AG04450 (cell line): ENCODE measurements at places on chromosomes 12 and 14. TPM values are rescaled to one million over a fixed set of nuclear protein-coding genes. Genes with fewer than 3 reads are reported as not detected.

GRCh38 chr12:27906127-27906500 is 66.4 kb downstream of the PTHLH start:
- DNase-seq: no peak

DNA sequence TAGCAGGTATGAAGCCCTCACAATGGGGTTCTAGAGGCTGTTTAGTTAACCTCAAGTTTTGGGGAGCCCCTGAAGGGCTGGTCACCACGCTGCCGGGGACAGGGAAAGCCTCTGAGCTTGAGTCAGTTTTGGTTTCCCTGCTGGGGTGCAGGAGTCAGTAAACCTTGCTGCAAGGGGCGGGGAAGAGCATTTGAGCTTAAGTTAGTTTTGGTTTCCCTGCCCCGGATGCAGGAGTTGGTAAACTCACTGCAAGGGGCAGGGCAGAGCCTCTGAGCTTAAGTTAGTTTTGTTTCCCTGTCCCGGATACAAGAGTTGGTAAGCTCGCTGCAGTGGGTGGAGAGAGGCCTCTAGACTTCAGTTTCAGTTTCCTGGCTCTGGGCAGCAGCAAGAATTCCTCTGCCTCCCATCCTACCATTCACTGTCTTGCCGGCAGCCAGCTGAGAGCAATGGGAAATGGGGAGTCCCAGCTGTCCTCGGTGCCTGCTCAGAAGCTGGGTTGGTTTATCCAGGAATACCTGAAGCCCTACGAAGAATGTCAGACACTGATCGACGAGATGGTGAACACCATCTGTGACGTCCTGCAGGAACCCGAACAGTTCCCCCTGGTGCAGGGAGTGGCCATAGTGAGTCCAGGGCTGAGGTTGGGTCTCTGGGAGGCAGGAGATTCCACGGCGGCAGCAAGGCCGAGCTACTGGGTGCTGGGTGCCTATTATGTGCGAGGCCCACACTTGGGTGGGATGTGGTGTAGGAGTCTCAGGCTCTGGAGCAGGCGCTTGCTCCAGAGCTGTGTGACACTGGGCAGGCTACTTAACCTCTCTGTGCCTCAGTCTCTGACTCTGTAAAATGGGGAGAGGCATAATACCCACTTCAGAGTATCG is at the start of gene OAS2:
Gene OAS2 (plus strand): TSS at position 357 of the 878 bp plus-strand sequence. CDS start 90 bp downstream, at position 447.
- no peak for DNase-seq

GRCh38 chr14:95701846-95702221 is 12.1 kb downstream of the TCL1A start:
- no peak for DNase-seq

DNA sequence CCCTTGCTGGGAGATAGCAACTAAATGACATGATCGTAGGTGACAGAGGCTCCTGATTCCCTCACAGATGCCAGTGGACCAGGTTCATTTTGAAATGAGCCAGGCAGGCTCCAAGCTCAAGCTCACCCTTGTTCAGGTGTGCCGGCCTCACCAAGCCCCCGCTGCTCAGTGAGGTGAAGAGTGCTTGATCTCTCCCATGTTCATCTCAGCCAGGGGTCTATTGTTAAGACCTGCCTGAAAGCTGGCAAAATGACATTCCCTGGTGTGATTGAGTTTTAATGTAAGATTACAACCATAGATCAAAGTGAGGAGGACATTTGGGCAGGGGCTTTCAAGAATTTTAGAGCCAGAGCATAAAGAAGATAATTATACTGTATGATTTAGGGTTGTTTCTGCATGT is 497.9 kb downstream of the EGLN3 start:
- DNase-seq: no peak

- no peak for DNase-seq
Observed at GRCh38 chr14:101595349-101595748, 34.1 kb downstream of the DIO3 start.

GRCh38 chr12:14845350-14845750 is 2.0 kb upstream of the ART4 start:
- DNase-seq: peak; percentile 48

DNA sequence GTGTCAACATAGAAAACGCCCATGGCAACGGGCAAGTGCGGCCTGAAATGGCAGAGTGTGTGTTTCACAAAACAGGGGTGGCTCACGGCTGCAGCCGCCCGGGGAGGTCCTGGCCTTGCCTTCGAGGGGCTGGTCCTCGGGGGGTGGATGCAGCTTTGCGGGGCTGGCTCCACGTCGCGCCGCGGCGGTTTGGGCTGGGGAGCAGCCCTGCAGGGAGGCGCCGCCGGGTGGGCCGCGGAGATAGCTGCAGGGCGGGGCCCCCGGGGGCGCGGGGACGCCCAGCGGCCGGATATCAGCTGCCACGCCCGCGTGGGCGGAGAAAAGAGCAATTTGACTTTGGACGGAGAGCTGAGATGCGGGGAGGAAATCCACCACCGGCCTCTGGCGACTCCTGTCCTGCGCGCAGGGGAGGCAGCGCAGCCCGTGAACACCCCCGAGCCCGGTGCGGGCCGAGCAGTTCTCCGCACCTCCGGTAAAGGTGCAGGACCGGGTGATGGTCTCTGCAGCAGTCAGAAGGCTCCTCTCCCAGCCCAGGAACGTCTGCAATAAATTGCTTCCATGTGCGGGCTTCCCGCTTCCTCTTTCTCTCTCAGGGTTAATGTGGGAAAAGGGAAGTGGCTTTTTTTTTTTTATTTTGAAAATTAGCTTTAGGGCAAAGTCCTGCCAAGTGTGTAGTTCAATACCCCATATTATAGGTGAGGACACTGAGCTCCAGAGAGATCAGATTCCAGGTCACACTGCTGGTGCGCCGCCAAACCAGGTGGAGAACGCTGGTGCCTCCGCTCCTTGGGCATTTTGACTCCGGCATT is 110.5 kb downstream of the ARF6 start:
- DNase-seq: no peak

DNA sequence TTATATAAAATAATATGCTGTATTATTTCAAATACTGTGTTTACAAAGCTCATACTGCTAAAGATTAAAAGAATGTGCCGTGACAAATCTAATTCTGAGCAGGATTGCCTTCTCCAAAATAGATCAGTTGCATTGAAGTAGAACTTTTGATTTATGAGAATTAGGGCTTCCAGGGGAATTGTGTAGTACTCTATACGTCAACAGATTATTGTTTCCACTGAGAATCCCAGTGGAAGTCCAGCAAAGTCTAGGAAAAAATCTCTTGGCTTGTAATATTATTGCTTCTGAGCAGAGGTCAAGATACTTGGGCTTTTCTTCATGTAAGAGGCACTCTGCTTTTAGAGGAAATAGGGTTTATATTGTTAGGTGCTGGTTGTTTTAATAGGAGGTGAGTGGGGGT is 133.9 kb downstream of the TRHDE start:
- no peak for DNase-seq

DNA sequence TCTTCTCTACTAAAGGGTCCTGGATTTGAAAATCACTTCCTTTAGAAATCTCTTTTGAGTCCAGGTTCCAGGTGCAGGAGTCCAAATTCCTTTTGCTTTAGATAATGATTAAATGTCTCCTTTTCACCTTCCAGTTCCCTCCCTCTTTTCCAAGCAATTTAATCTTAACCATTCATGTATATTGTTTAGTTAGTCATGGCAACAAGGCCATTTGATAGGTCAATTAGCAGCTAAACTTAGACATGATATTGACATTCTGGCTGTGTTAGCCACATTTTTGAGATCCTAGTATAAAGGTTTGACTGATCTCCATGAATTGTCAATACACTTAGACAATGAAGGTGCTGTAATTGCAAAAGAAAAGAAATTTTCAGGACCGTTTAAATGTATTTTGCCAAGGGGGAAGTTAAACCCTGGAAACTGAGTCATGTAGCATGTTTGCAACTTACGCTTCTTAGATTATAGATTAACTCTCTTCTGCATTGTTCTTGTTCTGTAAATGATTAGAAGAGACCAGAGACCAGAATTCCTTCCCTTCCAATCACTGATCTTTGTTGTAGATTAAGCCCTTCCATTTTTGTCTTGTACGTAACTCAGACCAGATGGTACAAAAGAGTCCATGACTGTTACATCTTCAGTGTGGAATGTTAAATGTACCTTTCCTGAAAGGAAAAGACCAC is 12.4 kb upstream of the C12orf75 start:
- no peak for DNase-seq

- peak; percentile 57 for DNase-seq
Observed at GRCh38 chr12:57844709-57845477, 1.6 kb downstream of the CTDSP2 start.

CMA1 gene
- not detected in 2 replicates for polyA plus RNA-seq

GPD1 gene
- 0.04 and 0.05 TPM in 2 replicates for polyA plus RNA-seq

DNA sequence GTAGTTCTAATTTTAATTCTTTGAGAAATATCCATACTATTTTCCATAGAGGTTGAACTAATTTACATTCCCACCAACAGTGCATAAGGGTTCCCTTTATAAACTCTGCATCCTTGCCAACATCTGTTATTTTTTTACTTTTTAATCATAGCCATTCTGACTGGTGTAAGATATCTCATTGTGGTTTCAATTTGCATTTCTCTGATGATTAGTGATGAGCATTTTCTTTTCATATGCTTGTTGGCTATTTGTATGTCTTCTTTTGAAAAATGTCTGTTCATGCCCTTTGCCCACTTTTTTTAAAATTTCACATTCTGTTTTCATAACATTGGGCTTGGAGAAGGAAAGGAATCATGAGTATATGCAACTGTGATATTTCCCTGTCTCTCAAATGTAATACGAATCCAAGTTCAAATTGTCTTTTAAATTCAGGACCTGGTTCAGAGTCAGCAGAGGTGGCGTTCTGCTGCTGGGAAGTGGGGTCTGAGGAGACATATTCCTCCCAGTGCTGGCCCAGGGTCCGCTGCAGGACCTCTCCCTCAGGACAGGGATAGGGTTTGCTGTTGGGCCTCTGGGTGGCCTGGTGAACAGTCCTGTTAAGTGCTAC is 81.2 kb upstream of the ETV6 start:
- no peak for DNase-seq

PUS7L gene
- polyA plus RNA-seq: 9.1 and 15.2 TPM in 2 replicates

DNA sequence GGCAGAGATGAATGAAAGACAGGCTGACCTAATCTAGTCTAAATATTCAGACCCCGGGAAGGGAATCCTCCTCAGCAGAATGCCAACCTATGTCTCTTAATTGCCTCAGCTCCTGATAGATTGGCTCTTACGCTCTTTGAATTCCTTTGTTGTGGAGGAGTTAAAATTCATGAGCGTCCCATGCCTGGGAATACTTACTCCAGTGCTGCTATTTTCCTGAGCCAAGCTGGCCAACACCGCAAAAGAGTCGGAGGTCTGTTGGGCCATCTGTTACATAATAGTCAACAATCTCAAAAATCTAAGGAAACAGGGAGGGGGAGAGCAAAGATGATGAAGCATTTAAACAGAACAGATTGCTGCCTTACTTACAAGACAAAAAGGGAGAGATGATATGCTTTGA is 182.8 kb downstream of the ASCL1 start:
- no peak for DNase-seq

GRCh38 chr14:74584951-74585350 is 27.1 kb downstream of the LTBP2 start:
- no peak for DNase-seq

GRCh38 chr12:77813558-77813957 is 17.1 kb upstream of the NAV3 start:
- DNase-seq: no peak

GRCh38 chr12:91604897-91605296 is 422.3 kb upstream of the DCN start:
- no peak for DNase-seq

- no peak for DNase-seq
Observed at GRCh38 chr12:75953312-75953906, 78.2 kb downstream of the PHLDA1 start.

DNA sequence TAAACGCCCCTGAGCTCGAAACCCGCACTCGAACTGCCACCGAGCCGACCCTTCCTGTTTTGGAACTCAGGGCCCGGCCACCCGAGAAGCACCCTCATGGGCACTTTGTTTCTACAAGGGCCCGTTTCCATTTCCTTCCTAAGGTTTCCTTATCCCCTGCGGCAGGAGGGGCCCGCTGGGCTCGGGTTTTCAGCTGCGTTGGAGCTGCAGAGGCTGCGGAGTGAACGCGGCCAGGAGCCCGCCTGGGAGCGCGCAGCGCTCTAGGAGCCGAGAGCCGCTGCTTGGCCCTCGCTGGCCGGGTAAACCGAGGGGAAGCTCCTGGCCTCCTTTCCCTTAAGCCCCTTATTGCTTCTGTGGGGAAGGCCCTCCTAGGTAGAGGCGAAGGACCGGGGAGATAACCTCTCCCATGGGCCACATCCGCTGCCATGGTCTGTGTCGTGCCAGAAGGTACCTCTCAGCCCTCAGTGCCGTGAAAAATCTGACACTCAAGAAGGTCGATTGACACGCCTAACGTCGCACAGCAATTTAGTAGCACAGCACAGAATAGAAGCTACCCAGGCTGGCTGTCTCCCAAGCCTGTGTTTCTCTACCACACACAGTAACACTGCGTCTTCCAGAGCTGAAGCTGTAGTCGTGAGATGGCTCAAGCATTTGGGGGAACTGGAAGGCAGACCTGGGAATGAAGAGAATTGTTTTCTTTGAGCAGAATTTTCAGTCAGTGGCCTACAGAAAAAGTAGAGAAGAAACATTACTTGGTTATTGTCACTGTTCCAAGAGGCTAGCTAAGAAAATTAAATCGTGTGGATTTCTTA is 12.9 kb upstream of the CALM1 start:
- DNase-seq: no peak

PROX2 gene
- not detected in 2 replicates for polyA plus RNA-seq

DNA sequence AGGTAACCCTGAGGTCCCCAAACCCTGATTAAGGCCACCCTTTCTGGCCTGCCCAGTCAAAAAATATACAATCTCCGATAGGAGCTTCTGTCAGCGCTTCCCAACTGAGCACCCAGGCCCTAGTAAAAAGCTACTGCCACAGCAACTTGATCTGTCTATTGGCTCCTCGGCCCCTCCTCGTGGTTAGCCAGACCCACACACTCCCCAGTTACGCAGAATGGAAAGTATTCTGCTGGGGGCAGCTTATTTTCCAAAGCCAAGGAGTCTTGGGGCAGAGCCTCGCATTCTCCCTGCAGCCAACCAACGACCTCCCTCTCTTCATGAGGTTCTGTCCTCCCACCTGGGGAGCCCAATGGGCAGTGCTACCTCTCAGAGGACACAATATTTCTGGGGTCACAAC is 32.1 kb downstream of the FMNL3 start:
- no peak for DNase-seq

ITGB7 gene
- 0.15 and 0.19 TPM in 2 replicates for polyA plus RNA-seq

ARF6 gene
- 27.1 and 28.0 TPM in 2 replicates for polyA plus RNA-seq

DNA sequence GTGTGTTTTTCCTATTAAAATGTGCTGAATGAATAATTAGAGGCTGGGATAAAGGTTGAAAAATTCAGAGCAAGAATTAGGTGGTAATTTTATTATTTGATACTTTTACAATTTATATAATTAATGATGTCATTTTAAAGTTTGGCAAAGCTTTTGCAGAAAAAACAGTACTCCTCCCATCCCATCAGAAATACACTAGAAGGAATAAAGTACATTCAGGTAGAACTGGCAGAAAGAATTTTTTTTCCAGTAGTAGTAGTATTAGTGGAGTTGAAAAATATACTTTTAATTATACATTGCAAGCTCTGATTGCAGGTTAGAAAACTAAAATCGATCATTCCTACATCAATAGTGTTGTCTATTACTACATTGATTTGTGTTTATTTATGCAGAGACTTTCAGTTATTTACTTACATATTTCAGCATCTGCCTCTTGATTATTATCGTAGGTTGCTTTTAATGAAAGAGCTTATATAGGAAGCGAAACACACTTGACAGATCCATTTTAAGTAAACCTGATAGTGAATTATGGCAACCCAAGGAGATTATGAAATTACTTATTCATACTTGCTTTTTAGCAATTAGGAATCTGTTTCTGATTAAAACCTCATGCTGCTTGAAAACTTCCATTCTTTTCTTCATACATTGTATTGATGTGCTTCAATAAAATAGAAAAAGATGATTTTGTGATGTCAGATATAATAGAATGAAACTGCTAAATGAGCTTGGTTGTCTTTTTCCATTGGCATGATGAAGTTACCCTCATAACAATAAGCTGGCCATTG is 10.1 kb downstream of the FOXG1 start:
- DNase-seq: no peak
